ENCODE measurements at places on chromosomes 2 and 18.

- no peak for DNase-seq
Measured at GRCh38 chr2:28407131-28407975, 14.7 kb downstream of the FOSL2 start.

- no peak for DNase-seq
Measured at GRCh38 chr2:120786038-120786960, 50.6 kb downstream of the GLI2 start.

DNA sequence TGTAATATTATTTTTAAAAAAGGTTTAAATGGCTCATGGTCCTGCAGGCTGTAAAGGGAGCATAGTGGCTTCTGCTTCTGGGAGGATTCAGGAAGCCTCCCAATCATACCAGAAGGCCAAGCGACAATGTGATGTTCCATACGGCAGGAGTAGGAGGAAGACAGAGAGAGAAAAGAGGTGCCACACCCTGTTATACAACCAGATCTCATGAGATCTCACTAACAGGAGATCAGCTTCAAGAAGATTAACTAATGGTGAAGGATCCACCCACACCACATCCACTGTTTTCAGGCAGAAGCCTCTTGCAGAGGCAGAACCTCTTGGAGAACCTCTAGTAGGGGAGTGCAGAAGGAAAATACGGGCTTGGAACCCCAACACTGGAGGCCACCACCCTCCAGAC is 103.9 kb upstream of the TEKT4 start:
- no peak for DNase-seq

- no peak for DNase-seq
Measured at GRCh38 chr2:120036145-120036544, 23.3 kb downstream of the EPB41L5 start.

DNA sequence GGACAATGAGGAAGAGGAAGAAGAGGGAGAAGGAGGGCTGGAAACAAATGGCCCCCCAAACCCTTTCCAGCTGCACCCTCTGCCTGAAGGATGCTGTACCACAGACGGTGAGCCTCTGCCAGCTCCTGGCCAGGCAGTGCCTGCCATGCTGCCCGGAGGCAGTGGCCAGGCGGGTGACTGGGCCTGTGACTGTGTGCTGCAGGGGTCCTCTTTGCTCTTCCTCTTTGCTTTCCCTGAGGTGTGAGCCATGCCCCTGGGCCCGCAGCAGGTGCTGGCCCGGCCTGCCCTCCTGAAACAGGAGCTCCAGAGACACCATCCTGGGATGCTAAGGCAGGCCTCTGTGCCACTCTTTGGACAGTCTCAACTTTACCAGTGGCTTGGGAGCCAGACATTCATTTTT is 28.6 kb downstream of the GREB1 start:
- DNase-seq = no peak

DNA sequence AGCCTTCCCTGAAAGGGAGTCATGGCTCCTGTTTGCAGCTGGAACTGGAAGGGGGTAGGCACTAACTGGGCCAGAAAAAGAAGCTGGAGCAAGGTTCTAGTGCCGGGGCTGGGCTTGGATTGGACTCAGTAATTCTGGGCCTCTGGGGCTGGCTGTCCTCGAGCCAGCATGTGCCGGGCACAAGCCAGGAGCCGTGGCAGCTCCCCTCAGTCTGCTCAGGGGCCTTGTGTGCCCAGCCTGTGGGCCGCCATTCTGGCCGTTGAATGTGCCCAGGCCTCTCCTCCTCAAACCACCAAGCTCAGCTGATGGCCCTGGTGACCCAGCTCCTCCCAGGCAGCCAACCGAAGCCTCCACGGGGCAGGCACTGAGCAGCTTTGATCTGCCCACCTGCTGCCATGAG is 119.6 kb downstream of the KLHL29 start:
- no peak for DNase-seq

DNA sequence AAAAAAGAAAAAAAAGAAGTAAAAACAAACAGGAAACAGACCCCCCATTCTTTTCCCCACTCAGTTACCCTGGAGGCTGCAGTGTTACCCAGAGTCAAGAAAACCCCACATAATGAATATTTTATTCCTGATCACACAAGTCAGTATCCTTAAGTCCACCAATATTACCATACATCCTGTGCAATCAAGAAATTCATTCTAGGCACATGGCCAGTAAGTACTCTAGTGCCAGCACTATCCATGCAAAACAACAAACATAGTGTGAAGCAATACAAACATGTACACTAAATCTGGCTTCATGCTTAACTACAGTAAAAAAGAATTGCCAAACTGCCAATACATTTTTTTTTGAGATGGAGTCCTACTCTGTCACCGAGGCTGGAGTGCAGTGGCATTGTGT is 111.6 kb downstream of the FAM168B start:
- DNase-seq = no peak

DNA sequence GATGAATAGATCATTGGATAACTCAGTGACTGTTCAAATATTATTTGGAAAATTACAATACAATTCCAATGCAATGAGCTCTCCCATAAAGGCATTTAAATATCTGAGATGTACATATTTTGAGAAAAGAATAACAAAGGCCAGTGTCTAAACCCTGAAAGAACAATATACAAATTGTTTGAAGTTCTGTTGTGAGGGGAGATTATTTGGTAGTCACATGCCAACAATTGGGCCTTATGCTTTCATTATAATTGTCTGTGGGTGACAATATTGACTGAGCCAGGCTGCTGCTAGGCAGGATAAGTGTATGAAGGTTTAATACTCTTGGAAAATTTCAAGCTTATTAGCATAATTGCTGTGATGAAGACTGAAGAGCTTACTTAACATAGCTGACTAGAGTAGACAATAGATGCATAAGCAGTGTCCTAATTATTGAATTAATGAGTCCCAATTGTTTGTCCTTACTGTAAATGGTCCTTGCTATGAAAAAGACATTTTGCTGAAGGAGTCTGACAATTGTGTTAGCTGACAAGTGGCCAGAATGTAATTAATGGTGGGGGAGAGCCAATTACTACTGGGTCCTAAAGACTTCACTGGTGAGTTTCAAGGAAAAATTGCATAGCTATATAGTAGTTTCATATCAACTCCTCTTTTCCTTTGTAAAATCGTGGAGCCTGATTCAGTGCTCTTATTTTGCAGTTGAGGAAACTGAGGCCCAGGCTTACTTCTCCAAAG is 5.0 kb upstream of the SMAD2 start:
- no peak for DNase-seq

DNA sequence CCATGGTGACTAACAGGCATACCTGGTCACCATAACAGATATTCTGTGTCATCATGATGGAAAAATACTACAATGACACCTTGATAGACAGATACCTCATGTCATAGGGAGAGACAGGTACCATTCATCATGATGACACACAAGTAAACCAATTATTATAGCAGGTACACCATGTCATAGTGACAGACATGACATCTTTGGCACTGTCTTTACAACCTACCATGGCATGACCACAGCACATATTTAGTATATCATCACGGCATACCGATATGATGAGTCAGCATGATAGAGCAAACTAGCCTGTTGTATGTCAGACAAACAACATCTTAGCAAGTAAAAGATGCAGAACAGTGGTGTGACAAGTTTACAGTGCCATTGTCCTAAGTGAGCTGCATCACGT is 101.3 kb upstream of the KLHL29 start:
- DNase-seq = no peak

DNA sequence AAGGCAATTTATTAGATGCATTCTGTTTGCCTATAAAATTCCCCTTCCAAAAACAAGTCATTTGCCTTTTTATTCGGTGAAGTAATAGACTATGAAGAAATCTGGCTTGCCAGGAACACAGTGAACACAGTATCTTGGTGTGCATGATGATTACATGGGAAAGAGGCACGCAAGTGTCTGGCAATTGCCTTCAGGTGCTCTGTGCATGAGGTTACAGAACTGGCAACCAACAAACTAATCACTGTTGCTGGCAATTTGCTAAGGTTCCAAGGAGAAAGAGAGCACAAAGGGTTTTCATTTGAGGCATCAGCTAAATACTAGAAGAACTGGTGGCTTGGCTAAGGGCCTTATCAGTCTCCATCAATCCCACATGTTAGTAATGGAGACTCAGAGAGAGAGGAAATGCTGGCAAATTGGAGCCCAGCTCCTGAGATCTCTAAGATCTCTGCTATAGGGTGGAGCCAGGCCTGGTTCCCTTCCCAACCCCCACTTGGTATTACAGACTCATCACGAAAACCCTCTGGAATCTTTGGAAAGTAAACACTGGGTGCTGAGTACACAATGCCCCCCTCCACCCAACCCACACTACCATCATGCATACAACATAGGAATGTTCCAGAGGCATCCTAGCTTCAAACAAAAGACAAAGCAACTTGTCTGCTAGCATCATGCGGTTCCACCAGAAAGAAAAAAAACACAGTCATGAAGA is 10.4 kb downstream of the RNF152 start:
- no peak for DNase-seq

DNA sequence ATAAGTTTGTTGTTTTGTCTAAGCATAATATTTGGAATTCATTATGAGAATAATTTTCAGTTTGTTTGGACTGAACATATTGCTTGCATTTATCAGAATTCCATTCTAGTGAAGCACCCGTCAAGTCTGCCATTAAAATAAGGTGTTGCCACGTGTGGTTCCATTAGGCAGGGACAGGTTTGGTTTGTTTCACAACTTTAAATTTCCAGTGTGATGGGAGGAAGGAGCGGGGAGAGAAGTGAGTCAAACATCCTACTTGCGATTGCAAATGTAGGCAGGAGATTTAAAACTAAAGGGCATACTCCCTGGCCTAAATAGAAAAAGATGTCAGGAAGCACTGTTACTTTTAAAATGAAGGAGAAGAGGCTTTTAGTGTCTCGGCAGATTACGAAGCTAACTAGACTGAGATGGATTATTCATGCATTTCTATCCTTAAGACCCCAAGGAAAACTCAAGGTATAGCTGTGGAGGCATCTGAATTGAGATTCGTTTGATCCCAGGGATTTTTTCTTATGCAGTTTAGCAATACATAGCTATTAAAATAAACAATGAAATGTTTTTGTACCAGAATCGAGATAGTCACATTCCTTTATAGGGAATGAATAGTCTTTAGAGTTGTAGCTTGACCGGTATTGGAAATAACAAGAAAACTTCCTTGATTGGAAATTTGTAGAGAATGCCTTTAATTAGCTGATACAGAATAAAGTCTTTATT is 19.8 kb downstream of the GRHL1 start:
- no peak for DNase-seq

DNA sequence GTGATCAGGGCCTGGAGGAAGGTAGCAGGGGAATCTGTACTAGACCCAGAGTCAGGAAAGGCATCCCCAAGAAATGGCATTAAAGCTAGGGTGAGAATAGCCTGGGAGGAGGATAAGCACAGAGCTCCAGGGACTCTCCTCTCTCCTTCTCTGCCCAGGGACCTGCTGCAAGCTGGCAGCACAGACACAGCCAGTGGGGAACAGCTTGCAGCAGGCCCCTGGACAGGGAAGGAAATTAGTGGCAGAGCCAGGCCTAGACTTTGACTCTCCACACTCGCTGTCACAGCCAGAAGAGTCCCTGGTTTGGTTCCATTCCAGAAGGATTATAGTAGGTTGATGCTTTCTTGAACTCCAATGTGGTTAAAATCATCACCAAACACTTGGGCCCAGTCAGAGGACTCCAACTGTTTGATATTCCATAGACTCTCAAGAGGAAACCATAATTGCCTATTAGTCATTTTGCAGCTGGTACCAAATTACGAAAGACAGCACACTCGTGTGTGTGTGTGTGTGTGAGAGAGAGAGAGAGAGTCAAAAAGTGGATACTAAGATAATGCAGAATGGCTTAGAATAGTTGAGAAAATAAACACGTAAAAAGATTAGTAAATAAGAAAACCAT is 95.5 kb upstream of the ATP8B1 start:
- DNase-seq = no peak

- DNase-seq = no peak
Measured at GRCh38 chr2:21307037-21307436, 183.3 kb downstream of the TDRD15 start.

DNA sequence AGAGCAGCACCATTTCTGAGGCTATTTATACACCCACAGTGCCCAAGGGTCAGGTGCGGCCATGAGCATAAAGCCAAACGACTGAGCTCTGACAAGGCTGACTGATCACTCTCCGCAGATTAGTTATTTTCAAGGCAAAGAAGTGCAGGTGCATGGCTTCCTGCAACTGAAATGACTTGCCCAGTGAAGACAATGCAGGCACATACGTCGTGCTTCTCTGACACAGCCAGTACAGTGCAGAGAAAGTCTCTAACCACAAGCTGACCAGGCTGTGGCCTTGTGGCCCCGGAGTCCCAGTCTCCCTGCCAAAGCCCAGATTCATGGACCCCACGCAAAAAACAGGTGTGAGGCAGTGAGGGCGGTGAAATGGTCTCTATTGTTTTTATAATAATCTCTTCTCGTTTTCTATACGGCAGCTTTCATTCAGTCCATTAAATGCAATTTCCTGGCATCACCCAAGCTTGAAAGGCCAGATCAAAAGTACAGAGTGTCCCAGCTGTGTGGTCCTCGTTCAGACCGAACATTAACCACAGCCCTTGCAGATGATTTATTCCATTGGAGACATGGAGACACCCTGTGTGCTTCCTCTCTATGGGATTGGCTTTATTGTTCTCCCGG is 447.0 kb upstream of the ID2 start:
- no peak for DNase-seq

- no peak for DNase-seq
Measured at GRCh38 chr2:224009605-224010315, 29.3 kb downstream of the SERPINE2 start.

DNA sequence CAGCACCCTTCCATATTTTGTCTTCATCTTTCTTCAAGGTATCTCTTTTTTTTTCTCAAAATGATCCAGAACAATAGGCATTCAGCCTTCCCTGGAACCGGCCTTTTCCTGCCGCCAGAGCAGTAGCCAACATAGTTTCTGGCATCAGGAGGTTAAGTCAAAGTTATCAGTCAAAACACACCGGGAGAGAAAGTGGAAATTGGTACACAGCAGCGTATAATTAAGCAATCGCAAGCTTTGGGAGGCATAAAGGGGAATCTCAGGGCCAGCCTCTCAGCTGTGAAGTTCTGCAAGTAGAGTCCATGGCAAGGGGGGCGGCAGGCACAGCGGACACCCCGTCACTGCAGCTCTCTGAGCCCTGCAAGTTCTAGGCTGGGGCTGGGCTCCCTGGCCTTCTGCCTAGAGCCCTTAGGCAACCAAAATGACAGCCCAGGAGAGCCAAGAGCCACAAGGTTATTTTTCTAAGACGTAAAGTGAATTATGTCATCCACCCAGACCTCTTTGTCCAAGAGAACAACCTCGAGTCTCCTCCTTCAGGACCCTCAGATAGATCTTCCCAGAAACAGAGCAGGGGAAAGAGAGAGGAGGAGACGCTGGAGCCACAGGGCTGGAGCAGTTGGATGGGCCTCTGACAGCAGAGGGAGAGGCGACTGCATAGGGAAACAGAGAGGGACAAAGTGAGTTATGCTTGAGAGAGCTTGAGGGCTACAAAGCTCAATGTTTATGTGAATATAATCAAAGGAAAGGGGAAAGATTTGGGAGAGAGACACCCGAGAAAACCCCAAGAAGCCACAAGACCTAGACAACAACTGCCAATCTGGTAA is 114.7 kb downstream of the BCL2L11 start:
- no peak for DNase-seq

GRCh38 chr2:3076848-3077642 is 300.6 kb downstream of the EIPR1 start:
- no peak for DNase-seq

All from stimulated activated CD4-positive, alpha-beta T cell treated with anti-CD3 and anti-CD28 coated beads, Interleukin-2, amount 100 ng/mL, for 4 hours (primary cell).